ENCODE measurements at places on chromosomes 7 and 10.

DNA sequence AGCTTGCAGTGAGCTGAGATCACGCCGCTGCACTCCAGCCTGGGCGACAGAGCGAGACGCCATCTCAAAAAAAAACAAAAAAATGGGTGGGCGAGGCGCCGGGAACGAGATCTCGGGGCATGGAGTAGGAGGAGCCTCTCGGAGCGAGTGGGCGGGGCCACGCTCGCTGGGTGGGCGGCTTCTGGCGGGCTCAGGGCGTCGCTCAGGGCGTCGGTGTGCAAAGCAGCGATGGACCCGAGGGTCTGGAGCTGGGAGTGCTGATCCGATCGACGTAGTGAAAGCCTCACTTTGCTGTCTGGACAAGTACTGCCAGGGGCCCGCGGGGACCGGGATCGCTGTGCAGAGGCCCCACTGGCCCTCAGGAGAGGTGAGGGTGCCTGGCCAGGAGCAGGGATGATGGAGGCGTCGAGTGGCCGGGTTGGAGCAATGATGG, 22.6 kb upstream of the AMZ1 start:
- no peak for DNase-seq

GRCh38 chr10:106255111-106255678, 909.3 kb downstream of the SORCS1 start:
- no peak for DNase-seq

DNA sequence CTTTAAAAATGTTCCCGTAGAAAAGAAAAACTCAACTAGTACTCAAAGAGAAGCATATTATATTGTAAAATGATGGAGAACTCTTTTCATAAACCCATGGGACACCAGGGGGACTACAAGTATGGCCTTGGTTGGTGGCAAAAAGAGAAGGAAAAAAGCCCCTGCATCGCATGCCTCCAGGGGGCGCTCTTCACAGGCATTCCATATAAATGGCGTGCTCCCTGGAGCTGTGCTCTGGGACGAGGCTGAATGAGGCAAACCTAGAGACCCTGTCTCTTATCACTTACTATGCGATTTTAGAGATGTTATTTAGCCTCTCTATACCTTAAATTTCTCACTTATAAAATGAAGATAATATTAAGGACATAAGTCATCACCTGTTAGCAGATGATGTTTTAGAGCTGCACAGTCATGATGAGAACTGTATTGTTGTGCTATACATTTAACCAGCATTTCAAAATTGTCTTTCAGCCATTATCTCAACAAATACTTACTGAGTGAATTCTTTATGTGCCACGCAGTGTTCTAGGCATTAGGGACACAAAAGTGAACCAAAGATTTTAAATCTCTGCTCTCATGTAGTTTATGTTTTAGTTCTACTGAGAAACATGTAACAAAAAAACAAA, 105.8 kb downstream of the ARHGAP21 start:
- DNase-seq: peak; percentile 24

DNA sequence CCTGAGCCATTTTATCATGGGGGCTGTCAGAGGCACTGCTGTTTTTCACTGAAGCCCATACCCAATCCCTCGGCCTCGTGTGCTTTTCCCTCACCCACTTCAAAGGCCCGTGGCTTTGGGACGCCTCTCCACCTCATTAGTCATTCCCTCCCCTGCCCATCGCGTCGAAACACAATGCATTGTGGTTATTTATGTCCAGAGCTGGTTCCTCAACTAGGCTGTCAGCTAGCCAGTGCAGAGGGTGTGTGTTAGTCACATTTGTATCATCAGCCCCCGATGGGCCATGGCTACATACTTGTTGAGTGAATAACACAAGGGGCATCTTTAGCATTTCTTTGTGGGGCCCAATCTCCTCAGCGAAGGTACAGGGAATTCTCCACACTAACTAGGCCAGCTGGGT, 3.8 kb upstream of the CRCP start:
- DNase-seq: no peak

GRCh38 chr10:68938117-68938516, 17.9 kb upstream of the DDX21 start:
- no peak for DNase-seq

DNA sequence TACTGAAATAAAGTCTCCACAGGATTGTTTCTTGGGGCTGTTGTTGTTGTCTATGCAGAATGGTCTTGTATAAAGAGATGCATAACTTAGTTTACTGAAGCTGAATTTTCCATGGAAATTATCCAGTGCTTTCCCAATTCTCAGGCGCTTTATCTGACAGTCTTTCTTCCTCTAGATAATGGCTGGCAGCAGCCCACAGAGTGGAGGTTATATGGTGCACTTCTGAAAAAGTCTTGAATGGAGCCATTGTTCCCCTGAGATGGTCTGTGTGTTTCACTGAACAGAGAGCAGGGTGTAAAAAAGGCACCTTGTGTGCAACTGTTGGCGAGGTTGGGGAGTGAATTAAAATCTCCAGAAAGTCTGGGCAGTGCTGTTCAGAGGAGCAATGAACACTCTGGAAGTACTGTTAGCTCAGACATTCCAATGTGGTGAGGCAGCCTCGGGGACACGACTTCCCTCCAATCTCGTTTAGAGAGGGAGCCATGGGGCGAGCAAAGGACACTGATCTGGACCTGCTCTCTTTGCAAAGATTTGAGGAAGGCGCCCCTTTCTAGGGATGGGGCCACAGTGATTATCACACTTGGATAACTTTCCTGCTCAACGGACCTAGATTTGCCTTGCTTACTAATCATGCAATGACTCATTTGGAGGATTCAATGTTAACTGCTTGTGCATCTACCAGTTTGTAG, 2.0 kb upstream of the PLCE1 start:
- DNase-seq: no peak

- no peak for DNase-seq
These were observed 97.3 kb downstream of the ZNF680 start for GRCh38 chr7:64465551-64465950.

- DNase-seq: no peak
These were observed 30.8 kb downstream of the UNCX start for GRCh38 chr7:1263391-1263951.

DNA sequence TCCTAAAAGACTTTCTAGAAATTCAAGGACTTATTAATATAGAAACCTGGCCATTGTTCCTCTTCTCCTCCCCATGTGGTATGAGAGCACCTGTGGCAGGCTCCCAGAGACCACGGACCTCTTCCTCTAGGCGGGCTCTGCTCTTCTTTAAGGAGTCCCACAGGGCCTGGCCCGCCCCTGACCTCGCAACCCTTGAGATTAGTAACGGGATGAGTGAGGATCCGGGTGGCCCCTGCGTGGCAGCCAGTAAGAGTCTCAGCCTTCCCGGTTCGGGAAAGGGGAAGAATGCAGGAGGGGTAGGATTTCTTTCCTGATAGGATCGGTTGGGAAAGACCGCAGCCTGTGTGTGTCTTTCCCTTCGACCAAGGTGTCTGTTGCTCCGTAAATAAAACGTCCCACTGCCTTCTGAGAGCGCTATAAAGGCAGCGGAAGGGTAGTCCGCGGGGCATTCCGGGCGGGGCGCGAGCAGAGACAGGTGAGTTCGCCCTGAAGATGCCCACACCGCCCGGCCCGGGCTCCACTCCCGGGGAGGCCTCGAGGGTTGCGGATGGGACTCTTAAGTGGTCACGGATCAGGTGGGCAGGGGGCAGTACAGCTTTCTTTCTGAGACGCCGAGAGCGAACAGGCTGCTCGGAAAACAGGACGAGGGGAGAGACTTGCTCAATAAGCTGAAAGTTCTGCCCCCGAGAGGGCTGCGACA, at the start of gene SLC26A4:
SLC26A4 (plus strand) TSS at position 448 of the 700 bp plus-strand sequence. CDS start 814 bp downstream, outside the sequence.
- DNase-seq: no peak

GRCh38 chr10:7337431-7338171, 73.2 kb downstream of the SFMBT2 start:
- no peak for DNase-seq

- no peak for DNase-seq
These were observed 259.4 kb upstream of the CELF2 start for GRCh38 chr10:10758306-10758705.

DNA sequence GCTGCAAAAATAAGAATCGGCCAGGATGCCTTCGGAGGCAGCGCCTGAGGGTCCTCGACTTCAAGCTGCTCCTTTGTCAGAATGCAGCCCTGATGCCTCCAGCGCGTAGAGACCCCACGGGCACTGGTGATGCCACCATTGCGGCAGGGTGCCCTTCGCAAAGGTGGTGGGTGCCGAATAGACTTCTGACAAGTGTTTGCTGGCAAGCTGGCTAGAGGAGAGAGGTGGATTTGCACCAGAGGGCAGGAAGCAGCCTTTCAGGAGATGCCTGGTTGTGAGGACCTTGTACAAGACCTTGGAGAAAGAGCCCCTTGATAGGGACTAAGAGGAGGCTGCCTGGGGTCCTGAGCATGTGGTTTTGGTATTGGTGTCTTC, 103.2 kb upstream of the PPIF start:
- DNase-seq: no peak

DNA sequence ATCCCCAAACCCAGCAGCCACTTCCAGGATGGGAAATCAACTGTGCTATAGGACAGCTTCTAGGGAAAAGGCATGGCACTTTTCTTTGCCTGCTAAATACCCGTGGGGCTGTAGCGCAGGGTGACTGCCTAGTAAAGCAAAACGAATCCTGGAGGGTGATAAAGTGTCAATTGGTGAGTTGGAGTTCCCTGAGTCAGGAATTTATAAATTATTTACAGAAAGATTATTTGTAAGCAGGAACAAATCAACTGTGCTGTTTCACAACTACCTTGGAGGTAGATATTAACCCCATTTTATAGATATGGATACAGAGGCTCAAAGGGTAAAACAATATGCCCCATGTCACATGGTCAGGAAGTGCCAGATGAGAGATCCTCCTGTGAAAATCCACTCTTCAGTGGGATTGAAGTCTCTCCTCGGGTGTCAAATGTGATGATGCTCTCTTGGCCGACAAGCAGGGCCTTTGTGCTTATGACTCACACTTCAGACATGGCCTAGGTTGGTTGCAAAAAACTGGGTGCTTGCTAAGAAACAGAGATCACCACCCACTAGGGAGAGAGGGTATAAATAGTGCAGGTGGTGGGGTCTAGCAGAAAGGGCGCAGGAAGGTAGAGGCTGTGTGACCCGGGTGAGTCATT, 383.2 kb upstream of the ZMIZ1 start:
- no peak for DNase-seq

DNA sequence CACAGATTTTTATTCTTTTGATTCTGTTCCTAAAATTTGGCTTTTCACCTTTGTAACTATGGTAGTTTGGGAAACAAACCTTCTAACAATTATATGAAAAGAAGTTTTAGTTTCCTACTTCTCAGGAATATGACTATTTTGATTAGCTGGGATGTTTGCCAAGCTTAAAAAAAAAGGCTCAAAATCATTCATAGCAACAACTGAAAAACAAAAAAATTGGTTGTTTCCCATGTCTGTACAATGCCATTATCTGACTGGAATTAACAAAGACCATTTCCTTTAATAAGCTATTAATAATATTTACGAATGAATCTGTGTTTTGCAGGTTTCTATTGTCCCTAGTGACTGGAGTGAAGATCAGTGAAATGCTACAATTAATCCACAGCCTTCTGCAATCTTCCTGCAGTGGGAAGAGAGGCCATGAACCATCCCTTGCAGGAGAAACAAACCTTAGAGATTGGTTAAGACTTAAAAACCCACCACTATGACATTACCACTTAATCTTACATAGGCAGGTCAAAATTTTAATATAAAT, 4.2 kb downstream of the PURB start:
- DNase-seq: no peak

DNA sequence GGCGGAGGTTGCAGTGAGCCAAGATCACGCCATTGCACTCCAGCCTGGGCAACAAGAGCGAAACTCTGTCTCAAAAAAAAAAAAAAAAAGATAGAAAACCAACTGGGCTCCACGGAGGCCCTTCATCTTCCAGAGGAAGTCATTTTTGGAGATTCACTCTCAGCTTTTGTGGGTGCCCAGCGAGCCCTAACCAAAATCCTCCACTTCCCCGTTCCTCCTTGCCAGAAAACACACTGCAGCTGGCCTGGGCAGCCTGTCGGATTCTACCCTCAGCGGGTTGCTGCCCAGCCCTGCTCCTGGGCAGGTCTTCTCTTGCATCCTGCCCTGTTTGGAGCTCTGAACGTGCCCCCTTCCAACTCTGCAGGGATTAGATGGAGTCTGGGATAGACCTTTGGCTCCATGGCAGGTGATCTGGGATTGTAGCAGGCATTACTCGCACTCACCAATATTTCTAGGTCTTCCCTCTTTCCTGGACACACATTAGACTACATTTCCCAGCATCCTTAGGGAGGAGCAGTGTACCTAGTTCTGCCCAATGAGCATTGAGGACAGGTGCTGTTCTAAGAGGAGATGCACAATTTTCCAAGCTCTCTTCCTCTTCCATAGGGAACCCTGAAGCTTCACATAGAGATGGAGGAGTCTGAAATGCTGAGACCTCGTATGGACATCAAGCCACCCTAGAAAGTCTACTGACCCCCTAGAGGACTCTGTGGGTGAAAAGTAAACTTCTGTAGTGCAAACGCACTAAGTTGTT, 4.6 kb downstream of the GRID2IP start:
- no peak for DNase-seq

- DNase-seq: no peak
These were observed 145.0 kb downstream of the PARD3 start for GRCh38 chr10:34670081-34670480.

GRCh38 chr7:108280136-108280535, 150.0 kb upstream of the LAMB4 start:
- DNase-seq: no peak

GRCh38 chr10:33031171-33031570, 73.1 kb upstream of the ITGB1 start:
- DNase-seq: no peak

DNA sequence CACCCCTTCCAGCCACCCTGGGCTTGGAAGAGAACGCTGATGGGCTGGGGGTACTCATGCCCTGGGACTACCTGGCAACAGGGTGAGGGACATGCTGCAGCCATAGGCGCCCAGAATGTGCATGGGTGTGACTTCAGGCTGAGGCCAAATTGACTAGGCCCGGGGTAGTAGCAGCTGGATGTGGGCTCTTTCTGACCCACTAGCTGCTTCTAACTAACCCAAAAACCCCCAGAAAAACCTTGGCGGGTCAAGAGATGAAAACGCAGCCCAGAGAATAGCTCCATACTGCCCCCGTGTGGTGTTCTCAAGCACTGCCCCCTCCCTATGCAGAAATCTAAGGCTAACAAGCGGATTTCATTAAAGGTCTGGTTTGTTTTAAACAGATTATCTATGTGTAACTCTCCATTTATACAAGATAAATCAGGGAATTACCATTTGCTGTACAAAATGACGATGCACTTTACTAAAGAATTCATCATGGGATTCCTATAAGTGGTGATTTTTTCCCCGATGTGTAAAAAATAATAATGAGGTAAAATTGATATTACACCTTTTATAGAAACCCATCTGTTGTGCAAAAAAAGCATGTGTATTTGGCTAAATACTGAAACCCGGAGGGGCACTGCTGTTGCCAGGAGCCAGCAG, 4.2 kb downstream of the SMARCD3 start:
- DNase-seq: no peak

- no peak for DNase-seq
These were observed 1.1 kb upstream of the RGR start for GRCh38 chr10:84243759-84244158.

- peak; percentile 10 for DNase-seq
These were observed 455.3 kb downstream of the REEP3 start for GRCh38 chr10:63976538-63976937.
